ENCODE measurements at places on chromosomes 7 and 10. TPM values are rescaled to one million over a fixed set of nuclear protein-coding genes. Genes with fewer than 3 reads are reported as not detected.
A peak's percentile ranks its signal among the peaks of the same experiment; 100 is the strongest.

Gene CH25H
- 1.7 TPM for polyA plus RNA-seq

DNA sequence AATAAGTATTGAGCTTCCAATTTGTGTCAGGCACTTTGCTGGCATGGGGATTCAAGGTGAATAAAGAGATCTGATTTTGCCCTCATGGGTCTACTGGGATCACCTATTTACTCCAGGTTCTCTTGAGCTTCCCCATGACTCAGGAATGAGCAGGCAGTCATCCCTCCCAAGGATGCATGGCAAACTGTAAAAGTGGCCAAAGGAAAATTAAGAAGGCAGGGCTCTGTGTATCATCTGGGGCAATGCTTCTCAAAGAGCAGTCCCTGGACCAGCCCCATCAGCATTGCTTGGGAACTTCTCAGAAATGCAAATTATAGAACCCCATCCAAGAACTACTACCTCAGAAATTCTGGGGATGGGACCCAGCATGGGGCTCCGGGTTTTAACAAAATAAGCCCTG is 48.7 kb downstream of the WDFY4 start:
- peak; percentile 11 for DNase-seq

DNA sequence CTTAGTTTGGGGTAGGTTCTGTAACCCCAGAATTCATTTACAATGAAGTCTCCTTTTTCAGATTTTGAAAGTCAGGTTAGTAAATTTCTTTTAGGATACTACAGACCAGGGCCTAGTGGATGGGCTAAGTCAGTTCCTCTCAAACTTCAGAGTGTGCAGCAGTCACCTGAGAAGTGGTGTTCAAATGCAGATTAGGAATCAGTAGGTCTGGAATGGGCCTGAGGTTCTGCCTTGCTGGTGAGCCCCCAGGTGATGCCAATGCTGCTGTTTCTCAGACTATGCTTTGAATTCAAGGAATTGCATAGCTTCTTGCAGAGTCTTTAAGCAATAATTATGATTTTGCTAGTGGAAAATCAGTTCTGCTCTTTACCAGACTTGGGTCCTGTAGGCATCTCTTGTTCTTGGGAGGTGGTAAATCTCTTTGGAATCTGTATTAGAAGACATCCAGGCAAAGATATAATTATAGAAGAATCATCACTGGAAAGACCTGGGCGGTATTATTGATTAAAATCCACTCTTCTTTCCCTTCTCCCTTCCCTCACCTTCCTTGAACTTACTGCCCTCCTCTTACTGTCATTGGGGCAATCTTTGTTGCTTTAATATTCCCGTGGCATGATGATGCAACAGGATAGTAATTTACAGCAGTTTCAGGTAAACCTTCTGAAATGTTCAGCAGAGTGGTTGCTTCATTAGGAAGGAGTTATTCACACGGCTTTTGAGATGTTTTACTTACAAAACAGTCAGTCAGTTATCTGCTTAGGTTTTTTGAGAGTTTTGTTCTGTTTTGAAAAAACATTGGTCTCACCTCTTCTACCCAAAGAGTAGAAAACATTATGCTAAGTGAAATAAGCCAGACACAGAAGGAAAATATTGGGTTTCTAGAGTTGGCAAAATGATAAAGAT is 87.2 kb downstream of the NRF1 start:
- DNase-seq, result peak; percentile 50

DNA sequence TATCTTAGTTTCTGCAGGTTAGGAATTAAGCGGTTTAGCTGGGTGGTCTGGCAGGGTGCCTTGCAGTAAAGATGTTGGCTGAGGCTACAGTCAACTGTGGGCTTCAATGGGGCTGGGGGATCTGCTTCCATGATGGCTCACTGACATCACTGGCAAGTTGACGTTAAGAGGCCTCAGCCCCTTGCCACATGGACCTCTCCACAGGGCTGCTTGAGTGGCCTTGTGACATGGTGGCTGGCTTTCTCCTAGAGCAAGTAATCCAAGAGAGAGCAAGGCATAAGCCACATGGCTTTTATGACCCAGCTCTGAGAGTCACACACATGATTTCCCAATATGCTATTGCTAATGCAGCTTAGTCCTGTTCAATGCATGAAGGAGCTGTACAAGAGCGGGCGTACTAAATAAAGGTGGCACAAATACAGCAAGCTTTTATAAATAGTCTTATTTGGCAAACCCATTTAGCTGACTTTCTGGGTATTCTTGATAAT is 109.1 kb downstream of the SEPTIN7 start:
- DNase-seq, result no peak

Gene SEMA3D
- polyA plus RNA-seq, result 1.7 TPM

DNA sequence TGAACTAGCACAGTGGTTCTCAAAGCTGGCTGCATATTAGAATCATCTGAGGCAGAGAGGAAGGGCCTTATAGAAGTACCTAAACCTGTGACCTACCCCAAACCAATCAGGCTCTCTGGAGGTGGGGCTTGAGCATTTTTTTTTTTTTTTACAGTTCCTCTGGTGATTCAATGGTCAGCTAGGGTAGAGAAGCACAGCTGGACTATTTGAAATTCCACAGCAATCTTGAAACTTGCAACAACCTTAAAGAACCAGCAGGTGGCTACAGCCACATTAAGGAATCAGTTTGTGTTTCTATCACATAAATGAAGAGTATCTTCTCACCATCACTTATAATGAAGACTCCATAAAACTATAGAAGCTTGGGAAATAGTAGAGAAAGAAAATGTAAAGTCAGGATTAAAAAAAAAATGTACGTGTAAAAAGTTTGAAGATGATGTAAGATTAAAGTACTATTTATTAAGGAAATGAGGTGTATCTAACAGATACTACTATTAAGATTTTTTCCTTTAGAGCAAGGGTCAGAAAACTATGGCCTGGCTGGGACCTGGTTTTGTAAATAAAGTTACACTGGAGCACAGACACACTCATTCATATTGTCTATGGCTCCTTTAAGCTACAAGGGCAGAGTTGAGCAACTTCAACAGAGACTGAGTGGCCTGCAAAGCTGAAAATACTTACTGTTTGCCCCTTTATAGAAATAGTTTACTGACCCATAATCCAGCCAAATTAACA is 3.8 kb downstream of the RTKN2 start:
- peak; percentile 86 for DNase-seq

- DNase-seq, result no peak
Measured at GRCh38 chr7:14685167-14685566, 217.4 kb downstream of the DGKB start.

Gene NUTM2D
- 0.07 TPM for polyA plus RNA-seq

Gene WDFY4
- polyA plus RNA-seq, result not detected

GRCh38 chr7:4959306-4959705 is 319 bp upstream of the MMD2 start:
- DNase-seq, result peak; percentile 63

- DNase-seq, result no peak
Measured at GRCh38 chr10:5634918-5635317, 31.5 kb downstream of the ASB13 start.

DNA sequence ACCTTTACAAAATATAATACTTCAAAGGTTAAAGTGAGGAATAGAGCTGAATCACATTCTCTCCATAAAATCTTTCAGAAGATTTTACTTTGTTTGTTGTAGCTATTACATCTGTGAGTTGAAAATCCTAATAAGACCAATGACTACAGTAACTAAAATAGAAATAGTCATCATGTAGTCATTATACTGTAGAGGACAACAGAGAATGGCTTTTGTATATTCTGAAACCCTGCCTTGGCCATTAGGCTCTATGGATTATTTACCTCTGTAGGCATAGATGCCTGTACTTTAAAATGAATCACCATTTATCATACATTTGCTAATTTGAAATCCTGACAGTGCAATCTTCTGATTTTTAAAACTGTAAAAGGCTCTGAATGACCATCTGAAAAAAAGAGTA is 923.0 kb downstream of the REEP3 start:
- DNase-seq, result no peak

Gene CRYGN
- 1.5 TPM for polyA plus RNA-seq

Gene TAS2R4
- polyA plus RNA-seq, result 0.77 TPM

GRCh38 chr10:58545427-58545826 is 32.8 kb downstream of the BICC1 start:
- DNase-seq, result no peak

GRCh38 chr7:156177422-156178055 is 365.3 kb upstream of the SHH start:
- DNase-seq, result no peak

Gene CLRN3
- polyA plus RNA-seq, result not detected

- DNase-seq, result no peak
Measured at GRCh38 chr7:112182749-112183148, 23.4 kb downstream of the DOCK4 start.

Gene ACBD7
- polyA plus RNA-seq, result 2.8 TPM

Gene PRSS58
- not detected for polyA plus RNA-seq

DNA sequence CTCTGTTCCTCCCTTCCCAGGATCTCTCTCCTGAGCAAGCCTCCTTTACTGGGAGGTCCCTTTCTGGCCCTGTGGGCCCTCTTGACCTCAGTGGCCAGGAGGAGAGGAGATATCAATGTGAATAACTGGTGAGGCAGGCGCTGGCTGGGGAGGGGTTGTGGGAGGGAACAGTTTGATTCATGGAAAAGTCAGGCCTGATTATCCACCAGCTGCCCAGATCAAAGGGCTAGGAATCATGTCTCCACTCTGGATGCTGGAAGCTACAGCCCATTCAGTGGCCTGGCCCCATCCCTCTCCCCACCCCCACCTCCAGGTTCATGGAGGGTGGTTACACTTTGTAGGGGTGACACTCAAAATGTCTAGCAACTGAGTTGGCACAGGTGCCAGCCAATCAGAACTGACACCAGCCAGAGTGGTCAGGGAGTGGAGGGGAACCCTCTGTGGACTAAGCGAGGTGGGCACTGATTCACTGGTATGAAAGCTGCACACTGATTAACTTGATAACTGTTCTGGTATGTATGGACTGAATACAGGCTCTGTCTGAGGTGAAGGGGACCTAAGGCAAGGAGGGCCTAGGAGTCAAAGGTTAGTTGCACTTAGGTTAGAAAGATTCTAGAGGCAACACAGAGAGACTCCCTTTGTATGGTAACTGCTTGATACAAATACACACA is 4.8 kb downstream of the PRRT4 start:
- no peak for DNase-seq

GRCh38 chr10:47442351-47442750 is 41.6 kb downstream of the ANXA8 start:
- no peak for DNase-seq

DNA sequence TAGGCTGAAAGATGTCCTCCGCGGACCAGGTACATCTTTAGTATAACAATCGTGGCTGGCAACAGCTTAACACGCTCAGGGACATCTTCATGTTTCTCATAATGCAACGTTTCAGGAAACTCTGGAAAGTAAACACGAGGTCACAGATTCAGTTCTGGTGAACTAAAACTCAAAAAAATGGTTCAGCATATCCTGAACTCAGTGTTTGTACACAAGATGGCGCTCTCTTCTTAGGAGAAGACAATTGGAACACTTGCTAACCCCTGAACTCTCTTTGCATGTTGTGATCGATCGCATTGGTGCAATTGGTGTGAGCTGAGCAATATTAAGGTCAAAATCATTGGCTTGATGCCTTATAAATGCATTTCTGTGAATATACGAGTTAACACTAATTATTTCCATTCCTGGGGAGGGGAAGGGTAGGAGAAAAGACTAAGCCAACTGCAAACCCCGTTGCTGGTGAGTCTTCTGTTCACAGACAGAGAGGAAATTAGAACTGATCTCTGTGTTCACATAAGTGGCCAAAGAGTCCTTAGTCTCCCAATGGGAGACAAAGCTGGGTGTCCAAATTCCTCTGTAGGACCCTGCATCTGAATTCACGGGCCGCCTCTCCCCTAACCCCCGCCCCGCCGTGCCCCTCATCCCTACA is 52.6 kb upstream of the FAM180A start:
- peak; percentile 88 for DNase-seq

Gene ACSM6
- 0.65 TPM for polyA plus RNA-seq

Gene PDK4
- polyA plus RNA-seq, result 0.07 TPM

- no peak for DNase-seq
Measured at GRCh38 chr10:17528306-17528862, 74.0 kb upstream of the ST8SIA6 start.

GRCh38 chr7:151436446-151437158 is 3.3 kb downstream of the CRYGN start:
- DNase-seq, result no peak

DNA sequence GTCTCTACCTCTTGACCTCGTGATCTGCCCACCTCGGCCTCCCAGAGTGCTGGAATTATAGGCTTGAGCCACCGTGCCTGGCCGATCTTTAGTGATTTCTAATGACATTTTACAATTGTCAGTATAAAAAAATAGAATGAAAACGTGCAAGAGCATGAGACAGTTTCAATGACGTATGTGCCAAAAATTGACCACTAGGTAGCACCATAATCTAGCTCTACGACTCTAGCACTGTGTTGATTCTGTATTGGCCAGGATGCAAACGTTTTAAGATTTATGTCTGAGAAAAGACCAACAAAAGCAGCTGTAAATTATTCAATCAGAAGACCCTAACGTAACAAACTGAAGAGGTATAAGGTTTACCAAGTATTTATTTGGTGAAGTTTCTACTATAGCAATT is 25.4 kb upstream of the EXOC6 start:
- DNase-seq, result no peak

All from GM23338 (cell line).